ENCODE measurements at places on chromosomes 5 and 9.

DNA sequence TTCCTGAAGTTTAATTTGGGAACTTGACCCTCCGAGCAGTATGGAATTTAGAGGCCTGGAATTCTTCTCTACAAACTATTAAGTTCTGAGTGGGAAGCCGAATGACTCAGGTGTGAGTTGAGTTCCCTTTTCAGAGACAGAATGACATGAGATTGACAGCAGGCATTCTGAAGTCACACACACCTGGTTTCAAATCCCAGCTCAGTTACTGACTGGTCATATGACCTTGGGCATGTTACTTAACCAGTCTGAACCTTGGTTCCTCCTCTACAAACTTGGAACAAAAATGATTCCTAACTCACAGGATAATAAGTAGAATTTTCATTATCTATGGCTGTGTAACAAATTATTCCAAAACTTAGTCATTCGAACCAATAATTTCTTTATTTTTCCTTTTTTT, 45.5 kb upstream of the GPBP1 start:
- DNase-seq, result no peak

DNA sequence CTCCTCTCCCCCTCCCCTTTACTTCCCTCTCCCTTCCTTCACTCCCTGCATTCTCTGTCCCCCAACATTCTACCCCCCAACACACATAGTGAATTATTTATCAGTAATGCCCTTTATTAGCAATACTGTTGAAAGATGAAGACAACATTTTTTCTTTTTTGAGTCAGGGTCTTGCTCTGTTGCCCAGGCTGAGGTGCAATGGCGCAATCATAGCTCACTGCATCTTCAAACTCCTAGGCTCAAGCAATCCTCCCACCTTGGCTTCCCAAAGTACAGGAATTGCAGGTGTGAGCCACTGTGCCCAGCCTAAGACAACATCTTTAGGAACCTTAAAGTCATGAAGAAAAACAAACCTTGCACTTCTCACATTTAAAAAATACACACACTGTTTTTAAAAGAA, 130.6 kb downstream of the ZNF462 start:
- no peak for DNase-seq

GRCh38 chr5:53943938-53944337, 366.4 kb downstream of the ARL15 start:
- DNase-seq, result no peak

- DNase-seq, result peak; percentile 39
Observed at GRCh38 chr5:98933445-98934072, 4.8 kb upstream of the CHD1 start.

DNA sequence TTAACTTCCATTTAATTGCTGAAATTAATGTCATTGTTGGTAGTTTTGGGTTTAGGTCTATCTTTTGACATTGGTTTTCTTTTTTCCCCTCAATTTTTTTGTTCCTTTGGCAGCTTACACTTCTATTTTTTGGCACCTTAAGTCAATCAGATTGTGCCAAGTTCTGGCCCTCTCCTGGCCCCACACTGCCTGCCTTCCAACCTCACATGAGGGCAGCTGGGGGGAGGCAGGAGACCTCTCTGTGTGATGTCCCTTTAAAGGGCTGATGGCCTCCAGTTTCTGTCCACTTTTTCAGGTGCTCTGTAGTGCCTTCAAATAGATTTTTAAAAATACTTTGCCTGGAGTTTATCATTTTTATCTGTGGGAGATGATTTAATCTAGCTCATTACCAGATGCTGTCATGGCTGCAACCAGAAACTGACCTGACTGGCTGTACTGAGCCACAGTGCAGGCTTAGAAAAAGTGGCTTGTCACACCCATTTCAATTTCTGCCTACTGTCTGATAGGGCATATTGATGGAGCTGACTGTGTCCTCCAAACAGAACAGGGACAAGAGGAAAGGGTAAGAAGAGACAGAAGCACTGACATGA, 196.6 kb downstream of the FANCC start:
- no peak for DNase-seq

- DNase-seq, result no peak
Observed at GRCh38 chr5:54263447-54263846, 46.9 kb downstream of the ARL15 start.

DNA sequence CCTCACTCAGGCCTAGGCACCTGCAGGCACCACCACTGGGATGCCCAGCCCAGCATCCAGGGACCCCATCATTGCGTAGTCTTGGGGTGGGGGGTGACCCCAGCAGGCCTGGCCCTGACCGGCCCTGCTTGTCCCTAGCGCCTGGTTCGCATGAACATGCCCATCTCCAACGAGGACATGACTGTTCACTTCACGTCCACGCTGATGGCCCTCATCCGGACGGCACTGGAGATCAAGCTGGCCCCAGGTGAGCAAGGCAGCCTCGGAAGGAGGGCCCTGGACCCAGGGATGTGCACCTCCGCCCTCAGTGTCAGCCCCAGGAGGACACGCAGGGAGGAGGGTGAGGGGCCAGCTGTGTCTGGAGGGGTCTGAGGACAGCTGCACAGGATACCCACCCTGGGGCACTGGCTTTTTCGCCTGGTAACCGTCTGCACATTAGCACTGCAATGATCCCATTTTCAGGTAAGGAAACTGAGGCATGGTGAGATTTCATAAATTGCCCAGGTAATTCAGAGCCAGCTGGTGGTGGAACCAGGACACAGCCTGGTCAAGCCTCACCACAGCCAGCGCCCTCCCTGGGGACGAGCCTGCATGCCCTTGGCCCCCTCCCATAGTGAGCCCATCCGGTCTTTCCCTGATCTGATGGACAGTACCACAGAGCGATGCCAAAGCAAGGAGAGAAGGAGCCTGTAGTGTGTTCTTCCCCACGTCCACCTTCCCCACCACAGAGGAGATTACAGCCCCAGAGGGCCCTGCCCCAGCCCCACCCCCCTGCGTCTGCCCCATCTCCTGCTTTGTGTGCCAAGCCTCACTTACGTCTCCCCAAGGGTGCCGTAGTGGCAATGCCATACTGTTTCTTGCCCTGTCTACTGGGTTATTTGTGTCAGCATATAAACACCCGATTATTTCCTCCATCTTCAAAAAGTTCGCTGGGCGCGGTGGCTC, 228.3 kb downstream of the CACNA1B start:
- peak; percentile 6 for DNase-seq

GRCh38 chr5:108957333-108957732, 209.6 kb downstream of the FER start:
- DNase-seq, result no peak

DNA sequence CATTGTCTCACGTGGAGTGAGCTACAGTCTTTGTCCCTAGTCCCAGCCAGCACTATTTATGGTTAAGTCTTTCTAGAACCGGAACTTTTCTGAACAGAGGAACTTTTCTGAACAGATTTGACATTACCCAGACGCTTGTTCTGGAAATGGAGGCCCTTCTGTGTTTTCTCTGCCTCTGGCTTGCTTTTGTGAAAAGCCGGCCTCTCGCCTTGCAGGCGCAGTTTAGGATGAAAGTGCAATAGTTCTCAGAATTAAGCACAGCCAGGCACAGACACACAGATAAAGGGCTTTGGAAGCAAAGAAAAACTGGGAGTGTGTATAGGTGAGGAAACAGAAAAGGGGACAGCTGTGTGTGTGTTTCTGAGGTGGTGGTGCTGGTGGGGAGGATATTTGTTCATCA, 5.9 kb downstream of the GDNF start:
- DNase-seq, result peak; percentile 28

- no peak for DNase-seq
Observed at GRCh38 chr5:39178861-39179260, 40.5 kb downstream of the FYB1 start.

- DNase-seq, result peak; percentile 7
Observed at GRCh38 chr5:132054697-132055440, 5.6 kb upstream of the IL3 start.

DNA sequence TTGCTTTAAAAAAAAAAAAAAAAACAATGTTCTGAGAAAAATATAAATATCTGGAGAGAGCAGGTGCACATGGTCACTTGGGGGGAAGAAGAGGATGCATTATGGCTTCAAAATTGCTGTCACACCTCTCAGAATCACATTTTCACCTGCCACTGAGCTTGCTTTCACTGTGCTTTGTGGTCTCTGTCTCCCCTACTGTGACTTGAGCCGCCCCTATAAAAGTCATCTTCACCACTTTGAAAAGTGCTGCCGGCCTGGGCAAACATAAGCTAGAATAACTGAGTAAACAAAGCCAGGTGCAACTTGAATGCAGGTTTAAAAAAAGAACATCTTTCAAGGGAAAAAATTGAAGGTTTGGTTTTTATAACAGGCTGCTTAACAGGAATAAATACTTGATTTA, 368.1 kb upstream of the GRIA1 start:
- no peak for DNase-seq

- DNase-seq, result no peak
Observed at GRCh38 chr5:32536246-32536645, 49.1 kb upstream of the SUB1 start.

DNA sequence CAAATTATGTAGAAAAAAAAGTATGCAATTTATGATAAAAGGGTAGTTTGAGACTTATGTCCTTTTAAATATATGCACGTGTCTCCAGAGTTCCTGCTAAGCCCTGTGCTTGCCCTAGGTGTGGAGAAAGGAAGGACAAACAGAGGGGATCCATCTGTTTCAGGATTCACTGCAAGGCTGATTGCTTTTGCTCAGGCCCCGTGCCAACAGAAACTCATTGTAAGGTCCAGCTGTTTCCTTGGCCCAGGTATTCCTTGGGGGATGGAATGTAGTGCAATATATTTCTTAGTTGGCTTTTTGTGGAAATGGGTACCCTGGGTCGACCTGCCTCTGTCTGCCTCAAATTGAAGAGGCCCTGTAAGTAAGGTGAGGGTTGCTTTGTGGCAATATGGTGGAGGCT, 268.6 kb upstream of the CLINT1 start:
- no peak for DNase-seq

GRCh38 chr5:157827423-157827822, 31.5 kb downstream of the CLINT1 start:
- no peak for DNase-seq

DNA sequence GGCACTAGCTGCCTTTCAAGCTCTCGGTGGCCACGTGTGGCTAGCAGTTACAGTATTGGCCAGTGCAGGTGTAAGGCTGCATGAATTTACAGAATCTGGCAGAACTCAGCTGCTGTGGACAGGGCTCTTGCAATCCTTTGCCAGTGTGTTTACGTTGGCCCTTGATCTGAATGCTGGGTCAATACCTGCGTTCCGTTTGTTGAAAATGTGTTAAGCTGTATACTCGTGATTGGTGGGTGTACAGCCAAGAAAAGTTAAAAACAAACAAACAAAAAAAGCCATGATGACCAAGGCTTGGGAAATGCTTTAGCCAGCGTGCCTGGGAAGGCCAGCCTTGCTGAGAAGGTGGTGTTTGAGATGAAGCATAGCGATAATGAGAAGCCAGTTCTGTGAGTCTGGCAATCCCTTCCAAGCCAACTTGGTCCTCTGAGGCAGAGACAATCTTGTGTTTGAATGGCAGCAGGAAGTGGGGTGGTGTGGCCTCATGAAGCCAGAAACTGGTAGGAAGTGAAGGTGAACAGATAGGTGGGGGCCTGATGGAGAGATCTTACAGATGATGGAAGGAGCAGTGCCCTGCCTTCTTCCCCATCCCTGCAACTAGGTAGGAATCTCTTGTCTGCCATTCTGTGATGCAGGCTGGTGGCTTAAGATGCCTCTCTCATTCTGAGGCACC, 820 bp upstream of the CFAP90 start:
- no peak for DNase-seq

GRCh38 chr5:173035904-173036707, 20.0 kb upstream of the CREBRF start:
- peak; percentile 61 for DNase-seq

GRCh38 chr9:84557751-84558150, 111.8 kb upstream of the NTRK2 start:
- no peak for DNase-seq

DNA sequence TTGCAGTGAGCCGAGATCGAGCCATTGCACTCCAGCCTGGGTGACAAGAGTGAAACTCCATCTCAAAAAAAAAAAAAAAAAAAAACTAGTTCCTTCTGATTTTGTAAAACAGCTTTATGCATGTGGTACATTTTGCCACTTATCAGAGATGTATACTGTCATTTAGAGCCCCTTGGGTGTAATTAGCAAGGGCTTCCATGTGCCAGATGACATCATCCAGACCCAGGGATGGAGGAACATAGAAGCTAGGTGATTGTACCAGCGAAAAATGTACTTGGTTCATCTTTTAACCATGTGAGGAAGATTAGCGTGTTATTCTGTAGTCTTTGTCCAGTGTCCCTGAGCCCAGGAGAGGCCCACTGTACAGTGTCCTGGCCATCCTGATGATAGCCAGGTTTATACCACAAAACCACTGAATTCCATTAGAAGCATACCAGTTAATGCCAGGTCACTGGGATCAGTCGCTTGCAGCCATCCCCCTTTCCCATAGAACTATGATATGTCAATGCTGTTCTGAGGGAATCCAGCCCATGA, 239.3 kb upstream of the SGCD start:
- no peak for DNase-seq

DNA sequence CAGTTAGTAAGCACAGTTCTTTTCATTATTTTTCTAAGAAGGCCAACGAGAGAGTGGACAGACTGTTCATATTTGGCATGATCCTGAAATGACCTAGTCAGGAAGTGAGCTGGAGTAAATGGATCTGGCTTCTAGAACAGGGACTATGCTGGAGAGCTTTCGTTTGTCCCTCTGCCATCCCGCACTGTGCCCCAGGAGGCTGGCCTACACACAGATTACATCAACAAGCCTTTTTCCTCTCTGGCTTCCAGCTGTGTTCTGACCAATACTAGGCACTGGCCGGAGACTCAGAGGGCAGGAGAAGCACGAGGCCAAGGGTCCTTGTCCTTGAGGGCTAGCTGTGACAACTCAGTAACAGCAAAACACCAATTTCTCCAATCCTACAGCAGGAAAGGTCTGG, 127.8 kb downstream of the MED27 start:
- no peak for DNase-seq

DNA sequence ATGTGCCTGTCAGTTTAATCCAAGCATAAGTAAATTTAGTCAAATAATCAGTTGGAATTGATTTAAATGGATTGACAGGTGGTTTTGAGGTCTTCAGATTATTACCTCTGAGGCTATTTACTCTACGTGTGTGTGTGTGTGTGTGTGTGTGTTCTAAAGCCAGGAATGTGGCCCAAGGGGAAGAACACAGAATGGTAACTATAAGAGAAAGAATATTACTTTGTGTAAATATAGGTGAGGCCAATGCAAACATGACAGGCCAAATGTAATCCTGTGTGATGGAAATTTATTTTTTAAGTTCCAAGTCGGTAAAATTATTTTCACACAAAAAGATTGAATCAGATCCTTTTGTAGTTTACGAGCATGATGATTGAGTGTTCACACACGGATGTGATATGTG, 390.0 kb downstream of the PLK2 start:
- DNase-seq, result no peak

DNA sequence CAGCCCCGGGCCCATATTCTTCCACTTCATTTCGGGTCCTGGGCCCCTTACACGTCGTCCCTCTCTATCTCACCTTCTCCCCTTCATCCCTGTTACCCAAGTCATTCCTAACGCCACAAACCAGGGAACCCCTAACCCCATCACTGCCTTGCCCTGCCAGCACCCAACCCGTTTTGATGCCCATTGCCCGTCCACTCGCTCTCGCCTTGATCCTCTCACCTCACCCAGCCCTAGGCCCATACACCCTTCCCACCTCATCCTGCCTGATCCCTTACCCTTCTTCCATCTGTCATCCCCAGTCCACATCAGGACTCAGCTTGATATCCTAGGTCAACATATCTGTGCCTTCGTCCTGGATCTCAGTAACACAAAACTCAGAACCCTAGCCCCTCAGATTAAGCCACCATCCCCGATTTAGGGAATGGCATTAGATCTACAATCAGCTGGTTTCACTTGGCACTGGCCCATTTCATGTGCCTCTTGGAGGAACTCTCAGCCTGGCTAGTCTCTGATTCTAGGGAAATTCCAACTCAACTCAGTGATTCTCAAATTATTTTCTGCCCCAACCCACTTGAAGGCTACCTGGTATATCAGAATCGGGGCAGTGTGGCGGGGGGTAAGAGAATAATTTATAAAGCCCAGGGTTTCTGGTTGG, 489 bp downstream of the CHMP5 start:
- DNase-seq, result no peak

Measured in GM13977 (cell line).